Placental epithelial cell (primary cell): ENCODE measurements at places on chromosomes 7 and 10. TPM values are rescaled to one million over a fixed set of nuclear protein-coding genes. Genes with fewer than 3 reads are reported as not detected.

CHST3 gene
- total RNA-seq: 16.1 and 16.2 TPM in 2 replicates

KCNIP2 gene
- 0.65 and 2.4 TPM in 2 replicates for total RNA-seq

CHAT gene
- 1.1 and 2.0 TPM in 2 replicates for total RNA-seq

SCART1 gene
- total RNA-seq: 2.0 and 4.7 TPM in 2 replicates

ITGB8 gene
- total RNA-seq: 0.87 and 1.6 TPM in 2 replicates

PSD gene
- total RNA-seq: 2.3 and 12.2 TPM in 2 replicates

PLAC9 gene
- not detected in 2 replicates for total RNA-seq

SPDYE6 gene
- total RNA-seq: not detected in 2 replicates
